Neural progenitor cell (in vitro differentiated cells): ENCODE measurements at places on chromosomes 1 and 21. TPM values are rescaled to one million over a fixed set of nuclear protein-coding genes. Genes with fewer than 3 reads are reported as not detected.

DNA sequence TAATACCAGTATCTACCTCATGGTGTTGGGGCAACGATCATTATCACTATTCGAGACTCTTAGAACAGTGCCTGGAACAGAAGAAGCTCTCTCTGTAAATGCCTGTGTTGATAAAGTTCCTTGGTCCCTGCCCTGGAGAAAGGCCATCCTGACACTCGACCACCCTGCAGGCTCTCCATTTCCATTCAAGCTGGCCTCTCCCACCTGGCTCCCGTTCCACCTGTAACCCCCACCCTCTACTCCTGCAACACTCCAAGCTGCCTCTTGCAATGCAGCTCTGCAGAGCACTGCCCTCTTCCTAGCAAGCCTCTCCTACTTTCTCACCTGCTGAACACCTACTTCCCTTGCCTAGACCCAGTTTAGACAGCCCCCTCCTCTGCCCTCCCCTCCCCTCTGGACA lies 6.1 kb downstream of the SPOCD1 start:
- no peaks in the 10 kb centered on the region for H3K27me3 ChIP-seq
- DNase-seq: no peak
- no peak overlapping the region for H3K4me3 ChIP-seq
- H3K36me3 ChIP-seq: no peaks in the 10 kb centered on the region
- H3K4me1 ChIP-seq: no peaks in the 10 kb centered on the region
- no peak overlapping the region for H3K27ac ChIP-seq

AKR7A3 gene
- total RNA-seq: 0.96 TPM in 1 of 2 replicates, not detected in the other

BTBD8 gene
- 9.6 and 14.3 TPM in 2 replicates for total RNA-seq

FCRL4 gene
- total RNA-seq: not detected in 2 replicates
